ENCODE measurements at places on chromosomes 16 and 17. TPM values are rescaled to one million over a fixed set of nuclear protein-coding genes. Genes with fewer than 3 reads are reported as not detected.

DNA sequence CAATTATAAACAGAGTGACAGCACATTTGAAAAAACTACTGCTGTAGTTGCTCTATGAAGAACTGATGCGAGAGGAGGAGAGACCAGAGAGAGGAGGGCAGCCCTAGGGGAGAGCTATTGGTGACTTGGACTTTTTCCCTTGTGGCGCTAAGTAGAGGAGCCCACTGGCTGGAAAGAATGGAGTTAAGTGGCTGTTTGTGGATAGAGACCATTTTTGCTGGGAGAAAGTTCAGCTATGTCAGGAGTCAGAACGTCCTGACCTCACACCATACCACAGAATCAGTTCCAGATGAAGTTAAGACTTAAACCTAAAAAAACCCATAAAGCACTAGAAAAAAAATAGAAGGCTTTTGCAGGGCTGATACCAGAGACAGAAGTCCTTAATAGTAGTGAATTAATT is 2.0 kb downstream of the POLR2A start:
- DNase-seq, result no peak

GRCh38 chr17:47888293-47888692 is 7.7 kb upstream of the SP2 start:
- no peak for DNase-seq

DNA sequence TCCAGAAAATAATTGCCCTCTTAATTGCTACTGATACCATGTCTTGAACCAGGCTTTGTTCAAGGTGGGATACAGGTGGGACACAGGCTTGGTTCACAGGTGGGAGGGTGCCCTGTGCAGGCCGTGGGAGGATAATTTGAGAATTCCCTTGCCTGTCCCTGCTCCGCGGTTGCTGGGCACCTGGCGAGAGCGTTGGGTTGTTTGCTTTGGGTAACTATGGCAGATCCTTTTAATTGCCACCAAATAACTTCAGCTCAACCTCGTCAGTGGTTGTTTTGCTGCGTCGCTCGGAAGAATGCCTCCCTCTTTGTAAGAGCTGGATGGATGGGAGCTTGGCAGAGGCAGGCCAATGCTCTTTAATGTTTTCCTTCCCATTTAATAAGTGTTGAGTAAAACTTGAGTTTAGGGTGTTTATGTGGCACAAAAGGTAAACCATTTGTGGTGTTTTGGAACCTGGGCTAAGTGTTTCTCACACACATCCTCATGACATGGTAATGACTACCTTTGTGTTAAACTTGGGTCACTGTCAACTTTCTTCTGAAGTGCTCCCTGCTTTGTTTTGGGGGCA is 202.5 kb downstream of the MSI2 start:
- DNase-seq, result no peak

- peak; percentile 48 for DNase-seq
Observed at GRCh38 chr16:10514369-10515055, 65.9 kb downstream of the EMP2 start.

DNA sequence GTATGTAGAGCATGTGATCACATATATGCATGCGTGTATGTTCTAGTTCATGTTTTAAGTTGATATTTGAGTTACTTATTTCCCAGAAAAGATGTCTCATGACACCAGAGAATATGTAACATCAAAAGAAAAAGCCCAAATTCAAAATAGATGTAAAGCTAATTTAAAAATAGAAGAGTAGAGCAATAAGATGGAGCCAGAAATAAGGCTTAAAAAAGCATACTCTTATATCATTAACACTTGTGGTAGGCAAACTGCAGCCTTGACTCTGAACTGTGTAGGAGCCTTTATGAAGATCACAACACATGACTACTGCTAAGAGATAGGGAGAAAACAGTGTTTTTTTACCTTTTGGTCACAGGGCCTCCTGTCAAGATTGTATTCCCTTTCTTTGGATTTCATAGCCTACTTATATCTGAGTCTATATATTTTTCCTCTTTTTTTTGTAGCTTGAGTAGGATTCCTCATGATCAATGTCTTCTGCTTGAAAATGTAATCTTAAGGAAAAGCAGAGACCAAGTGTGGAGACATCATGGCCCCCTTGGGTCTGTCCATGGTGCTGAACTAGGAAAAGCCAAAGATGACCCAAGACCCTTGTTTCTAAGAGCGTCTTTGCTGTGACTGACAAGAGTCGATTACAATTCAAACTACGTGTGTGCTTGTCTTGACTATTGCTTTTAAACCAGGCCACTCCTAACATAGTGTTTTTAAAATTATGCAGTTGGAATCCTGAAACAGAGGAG is 390.4 kb downstream of the SHISA9 start:
- DNase-seq, result no peak

DNA sequence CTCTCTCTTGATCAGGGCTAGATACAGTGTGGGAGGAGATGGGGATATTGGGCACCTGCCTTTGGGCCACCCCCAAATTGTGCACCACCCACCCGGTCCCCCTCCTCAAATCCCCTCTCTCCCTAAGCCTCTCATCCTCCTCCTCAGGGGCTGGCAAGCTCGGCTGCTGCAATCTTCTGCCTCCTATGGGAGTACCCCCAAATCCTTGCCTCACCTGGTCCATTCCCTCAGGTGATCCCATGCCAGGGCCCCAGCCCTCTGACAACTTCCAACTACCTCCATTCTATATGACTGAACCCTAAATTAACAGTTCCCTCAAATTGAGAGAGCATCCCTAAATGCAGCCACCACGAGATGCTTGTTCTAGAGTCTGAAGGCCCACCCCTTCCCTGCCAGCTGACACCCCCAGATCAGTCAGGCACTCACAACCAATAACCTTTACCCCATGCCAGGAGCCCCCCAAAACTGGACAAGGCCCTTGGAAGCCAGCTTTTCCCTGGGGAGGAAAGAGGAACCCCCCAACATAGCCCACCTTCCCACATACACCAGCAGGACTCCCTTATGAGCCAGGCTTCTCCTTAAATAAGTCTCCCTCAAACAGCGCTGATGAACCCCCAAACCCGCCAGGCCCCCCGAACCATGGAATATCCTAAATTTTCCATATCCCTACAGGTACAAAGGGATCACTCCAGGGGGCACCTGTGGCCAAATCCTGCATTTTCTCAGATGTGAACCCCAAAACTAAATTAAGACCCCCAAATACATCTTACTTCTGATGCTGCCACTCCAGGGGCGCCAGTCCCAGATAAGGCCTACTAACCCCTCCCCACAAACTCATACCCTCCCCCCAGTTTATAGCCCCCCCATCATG is 3.2 kb downstream of the DLG4 start:
- DNase-seq, result no peak

- DNase-seq, result no peak
Observed at GRCh38 chr17:30238003-30238344, 2.5 kb upstream of the SLC6A4 start.

GRCh38 chr16:66134875-66135274 is 231.6 kb upstream of the CDH5 start:
- no peak for DNase-seq

DNA sequence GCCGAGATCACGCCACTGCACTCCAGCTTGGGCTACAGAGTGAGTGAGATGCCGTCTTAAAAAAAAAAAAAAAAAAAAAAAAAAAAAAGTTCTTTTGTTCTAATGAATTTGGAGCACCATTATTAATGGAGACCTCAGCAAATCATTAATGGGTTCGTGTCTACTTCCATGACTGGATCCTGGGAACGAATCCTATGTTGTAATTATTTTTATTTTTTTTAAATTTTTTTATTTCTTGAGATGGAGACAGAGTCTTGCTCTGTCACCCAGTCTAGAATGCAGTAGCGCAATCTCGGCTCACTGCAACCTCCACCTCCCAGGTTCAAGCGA is 30.7 kb downstream of the SPOP start:
- DNase-seq, result no peak

DNA sequence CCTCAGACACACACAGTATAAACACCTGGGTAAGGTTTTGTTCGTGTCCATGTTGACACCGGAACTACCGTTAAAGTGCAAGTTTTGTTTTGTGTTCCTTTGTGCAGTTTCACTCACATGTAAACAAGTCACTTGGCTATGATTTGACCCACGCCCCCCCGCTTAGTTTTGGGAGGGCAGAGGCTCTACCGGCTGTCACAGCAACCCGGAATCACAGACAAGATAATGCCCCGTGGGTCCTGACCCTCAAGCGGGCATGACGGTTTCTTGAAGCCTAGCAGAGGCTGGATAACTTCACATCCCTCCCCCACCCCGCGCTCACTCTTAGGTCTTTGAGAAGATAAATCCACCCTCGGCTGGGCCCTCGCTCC is 1.7 kb downstream of the RASD1 start:
- no peak for DNase-seq

GRCh38 chr16:19574615-19575014 is 19.1 kb downstream of the VPS35L start:
- DNase-seq, result no peak

GRCh38 chr16:66269617-66270332 is 96.7 kb upstream of the CDH5 start:
- peak; percentile 15 for DNase-seq

DNA sequence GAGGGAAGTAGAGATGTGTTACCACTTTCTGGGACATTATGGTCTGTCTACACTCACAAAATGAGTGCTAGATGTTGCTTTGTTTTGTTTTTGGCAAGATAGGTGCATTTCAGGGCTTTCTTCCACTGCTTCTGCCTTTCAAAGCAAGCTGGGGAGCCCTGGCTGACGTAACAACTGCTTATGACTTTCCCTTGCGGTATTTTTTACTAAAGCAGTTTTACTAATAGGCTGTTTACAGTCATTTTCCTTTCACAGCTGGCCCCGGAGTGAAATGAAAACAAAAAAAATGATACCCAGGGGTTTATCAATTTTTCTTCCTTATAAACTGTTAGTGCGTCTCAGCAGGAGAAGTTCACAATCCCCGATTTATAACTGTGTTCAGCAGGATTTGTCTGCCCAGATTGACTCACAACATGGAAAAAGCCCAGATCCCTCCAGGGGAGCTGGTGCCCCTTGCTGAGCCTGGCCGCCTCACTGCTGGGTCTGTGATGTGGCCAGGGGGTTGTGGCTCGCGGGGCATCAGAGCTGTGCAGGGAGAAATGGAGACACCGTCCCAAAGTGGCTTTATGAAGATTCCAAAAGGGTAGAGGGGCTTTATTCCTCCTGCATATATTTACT is 184.4 kb upstream of the HS3ST3A1 start:
- DNase-seq, result no peak

TEKT1 gene
- not detected for total RNA-seq

CFAP119 gene
- total RNA-seq, result 4.1 TPM

FXR2 gene
- 31.2 TPM for total RNA-seq

SLC5A10 gene
- not detected for total RNA-seq
